ENCODE measurements at places on chromosomes 11 and 22. TPM values are rescaled to one million over a fixed set of nuclear protein-coding genes. Genes with fewer than 3 reads are reported as not detected.

- H3K4me3 ChIP-seq: no peak overlapping the region
- DNase-seq: peak; percentile 61
These were observed 3.5 kb upstream of the IFITM2 start for GRCh38 chr11:304061-304506.

- H3K27me3 ChIP-seq: no peaks in the 10 kb centered on the region
- H3K27ac ChIP-seq: no peak overlapping the region
- DNase-seq: no peak
- no peak overlapping the region for H3K4me3 ChIP-seq
- H3K36me3 ChIP-seq: no peaks in the 10 kb centered on the region
- no peaks in the 10 kb centered on the region for H3K4me1 ChIP-seq
These were observed 22.2 kb downstream of the LIF start for GRCh38 chr22:30224161-30224857.

DNA sequence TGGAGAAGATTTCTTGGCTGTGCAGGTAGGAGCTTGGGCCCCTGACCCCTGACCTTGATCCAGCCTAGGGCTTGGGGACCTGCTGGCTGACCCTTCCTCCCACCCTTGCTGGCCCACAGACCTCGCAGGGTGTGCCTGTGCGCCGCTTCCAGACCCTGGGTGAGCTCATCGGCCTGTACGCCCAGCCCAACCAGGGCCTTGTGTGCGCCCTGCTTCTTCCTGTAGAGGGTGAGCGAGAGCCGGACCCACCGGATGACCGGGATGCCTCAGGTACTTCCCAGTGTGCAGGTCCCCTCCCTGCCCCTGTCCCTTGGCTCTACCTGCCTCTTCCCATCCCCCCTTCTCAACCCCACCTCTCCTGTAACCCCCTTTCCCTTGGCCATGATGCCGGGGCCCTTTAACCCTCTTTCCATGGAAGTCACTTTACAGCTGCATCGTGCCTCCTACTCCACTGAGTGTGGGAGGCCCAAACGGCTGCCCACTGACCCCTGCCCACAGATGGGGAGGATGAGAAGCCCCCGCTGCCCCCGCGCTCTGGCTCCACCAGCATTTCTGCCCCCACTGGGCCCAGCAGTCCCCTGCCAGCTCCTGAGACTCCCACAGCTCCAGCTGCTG is 3.8 kb downstream of the INPPL1 start:
- H3K27me3 ChIP-seq: no peaks in the 10 kb centered on the region
- H3K4me1 ChIP-seq: peaks cover 7% of the 10 kb centered on the region
- no peak for DNase-seq
- no peak overlapping the region for H3K4me3 ChIP-seq

- no peaks in the 10 kb centered on the region for H3K27me3 ChIP-seq
- no peak overlapping the region for H3K27ac ChIP-seq
- no peak for DNase-seq
- no peak overlapping the region for H3K4me3 ChIP-seq
These were observed 496.0 kb downstream of the MIAT start for GRCh38 chr22:27153386-27153785.

- H3K27ac ChIP-seq: no peak overlapping the region
- no peak overlapping the region for H3K4me3 ChIP-seq
- no peaks in the 10 kb centered on the region for H3K36me3 ChIP-seq
- no peaks in the 10 kb centered on the region for H3K27me3 ChIP-seq
- DNase-seq: no peak
- peaks cover 6% of the 10 kb centered on the region for H3K4me1 ChIP-seq
These were observed 7.4 kb downstream of the ZP1 start for GRCh38 chr11:60874421-60875365.

DNA sequence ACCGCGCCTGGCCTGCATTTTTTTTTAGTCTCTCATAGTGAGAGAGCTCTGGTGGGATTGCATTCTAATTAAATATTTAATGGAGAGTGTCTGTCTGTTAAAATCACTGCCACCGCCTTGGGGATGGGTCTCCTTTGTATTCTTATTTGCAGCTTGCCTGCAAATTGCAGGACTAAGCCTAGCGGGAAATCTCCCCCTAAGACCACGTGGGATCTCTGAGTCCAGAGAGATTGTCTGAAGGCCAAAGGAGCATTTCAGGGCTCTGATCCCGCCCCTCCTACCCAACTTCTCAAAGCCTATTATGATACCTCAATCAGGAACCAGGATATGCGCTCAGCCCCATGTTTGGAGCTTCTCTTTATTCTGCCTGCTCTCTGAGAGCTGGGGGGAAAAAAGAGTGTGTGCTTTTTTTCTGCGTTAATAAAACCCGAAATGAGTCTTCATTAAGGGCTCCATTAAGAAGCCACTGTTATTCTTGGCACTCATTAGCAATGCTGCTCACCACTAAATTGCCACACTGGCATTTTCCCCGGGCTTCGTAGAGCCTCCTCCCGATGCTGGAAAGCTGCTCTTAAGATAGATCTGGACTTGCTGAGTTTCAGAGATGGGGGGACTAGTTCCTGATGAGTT is 92.9 kb upstream of the THY1 start:
- no peak overlapping the region for H3K4me3 ChIP-seq
- H3K27me3 ChIP-seq: no peaks in the 10 kb centered on the region
- no peaks in the 10 kb centered on the region for H3K36me3 ChIP-seq
- no peaks in the 10 kb centered on the region for H3K4me1 ChIP-seq
- DNase-seq: no peak

- H3K27ac ChIP-seq: no peak overlapping the region
- no peak overlapping the region for H3K4me3 ChIP-seq
- DNase-seq: no peak
- no peaks in the 10 kb centered on the region for H3K27me3 ChIP-seq
These were observed 11.0 kb downstream of the POU2AF3 start for GRCh38 chr11:111309215-111309915.

DNA sequence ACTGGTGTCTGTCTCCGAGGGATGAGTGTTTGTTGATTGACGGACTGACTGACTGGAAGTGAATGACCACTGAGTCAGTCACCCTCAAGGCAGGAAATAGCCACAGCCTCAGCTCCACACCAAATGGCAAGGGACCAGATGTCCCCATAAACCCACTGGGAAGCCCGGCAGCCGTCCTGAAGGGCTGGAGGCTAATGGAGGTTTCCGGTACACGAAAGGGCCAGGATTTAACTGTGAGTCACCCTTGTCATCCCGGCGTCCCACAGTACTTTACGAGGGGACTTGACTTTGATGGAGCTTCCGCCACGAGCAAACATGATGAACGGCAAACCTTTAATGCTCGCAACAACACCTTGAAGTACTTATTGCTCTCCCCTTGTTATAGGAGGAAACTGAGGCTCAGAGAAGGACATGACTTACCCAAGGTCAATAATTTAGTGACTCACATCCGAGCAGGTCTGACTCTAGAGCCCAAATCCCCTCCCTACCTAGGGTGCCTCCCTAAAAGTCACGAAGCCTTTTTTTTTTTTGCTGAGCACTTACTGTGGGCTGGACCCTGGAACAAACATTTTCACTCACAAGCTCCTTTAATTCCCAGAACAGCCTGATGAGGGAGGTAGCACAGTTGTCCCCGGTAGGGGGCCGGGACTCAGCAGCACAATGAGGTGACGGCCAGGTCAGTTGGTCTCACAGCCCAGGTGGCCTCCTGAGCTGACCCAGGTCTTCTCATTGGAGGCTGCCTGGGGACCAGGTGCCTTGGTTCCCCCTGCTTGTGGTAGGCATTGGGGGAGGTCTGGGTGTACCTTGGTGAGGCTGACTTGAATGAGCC is 25.2 kb upstream of the GCAT start:
- H3K27me3 ChIP-seq: no peaks in the 10 kb centered on the region
- DNase-seq: no peak
- H3K27ac ChIP-seq: no peak overlapping the region
- H3K4me3 ChIP-seq: no peak overlapping the region
- H3K36me3 ChIP-seq: no peaks in the 10 kb centered on the region

FXYD6 gene
- total RNA-seq: 191 TPM

CSNK2A3 gene
- 0.71 TPM for total RNA-seq

TTC36 gene
- total RNA-seq: 0.38 TPM

TMEM126A gene
- total RNA-seq: 21.3 TPM

SCGB1D2 gene
- total RNA-seq: 10.9 TPM

LRRC74B gene
- 3.0 TPM for total RNA-seq

OR8B2 gene
- not detected for total RNA-seq
